ENCODE measurements at places on chromosomes 4 and X.

DNA sequence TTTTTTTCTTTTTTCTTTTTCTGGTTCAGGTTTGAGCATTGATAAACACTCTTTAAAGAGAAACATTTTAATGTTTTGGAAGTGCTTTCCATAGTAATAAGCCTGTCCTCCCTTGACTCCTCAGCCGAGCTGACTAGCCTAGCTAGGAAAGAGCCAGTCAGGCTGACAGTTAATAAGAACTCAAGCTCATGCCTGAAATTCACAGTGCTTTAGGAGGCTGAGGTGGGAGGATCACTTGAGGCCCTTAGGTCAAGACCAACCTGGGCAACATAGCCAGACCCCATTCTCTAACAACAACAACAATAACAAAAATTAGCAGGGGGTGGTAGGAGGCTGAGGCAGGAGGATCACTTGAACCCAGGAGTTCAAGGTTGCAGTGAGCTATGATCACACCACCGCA lies 53.4 kb upstream of the ZCCHC13 start:
- DNase-seq, result no peak

GRCh38 chr4:138851391-138852335 lies 163.9 kb upstream of the NOCT start:
- DNase-seq, result no peak

DNA sequence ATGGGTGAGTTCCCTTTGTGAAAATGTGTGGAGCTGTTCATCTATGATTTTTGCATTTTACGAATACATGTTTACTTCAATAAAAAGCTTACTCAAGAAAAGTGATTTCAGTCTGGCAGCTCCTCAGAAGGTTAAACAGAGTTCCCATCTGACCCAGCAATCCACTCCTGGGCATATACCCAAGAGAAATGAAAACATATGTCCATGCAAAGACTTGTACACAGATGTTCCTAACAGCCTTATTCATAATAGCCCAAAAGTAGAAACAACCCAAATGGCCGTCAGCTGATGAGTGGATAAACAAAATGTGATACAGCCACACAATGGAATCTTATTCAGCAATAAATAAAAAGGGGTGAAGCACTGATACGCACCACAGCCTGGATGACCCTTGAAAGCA lies 20.8 kb downstream of the CLCN4 start:
- DNase-seq, result no peak

- no peak for DNase-seq
Observed at GRCh38 chr4:98619180-98619579, 39.2 kb downstream of the TSPAN5 start.

DNA sequence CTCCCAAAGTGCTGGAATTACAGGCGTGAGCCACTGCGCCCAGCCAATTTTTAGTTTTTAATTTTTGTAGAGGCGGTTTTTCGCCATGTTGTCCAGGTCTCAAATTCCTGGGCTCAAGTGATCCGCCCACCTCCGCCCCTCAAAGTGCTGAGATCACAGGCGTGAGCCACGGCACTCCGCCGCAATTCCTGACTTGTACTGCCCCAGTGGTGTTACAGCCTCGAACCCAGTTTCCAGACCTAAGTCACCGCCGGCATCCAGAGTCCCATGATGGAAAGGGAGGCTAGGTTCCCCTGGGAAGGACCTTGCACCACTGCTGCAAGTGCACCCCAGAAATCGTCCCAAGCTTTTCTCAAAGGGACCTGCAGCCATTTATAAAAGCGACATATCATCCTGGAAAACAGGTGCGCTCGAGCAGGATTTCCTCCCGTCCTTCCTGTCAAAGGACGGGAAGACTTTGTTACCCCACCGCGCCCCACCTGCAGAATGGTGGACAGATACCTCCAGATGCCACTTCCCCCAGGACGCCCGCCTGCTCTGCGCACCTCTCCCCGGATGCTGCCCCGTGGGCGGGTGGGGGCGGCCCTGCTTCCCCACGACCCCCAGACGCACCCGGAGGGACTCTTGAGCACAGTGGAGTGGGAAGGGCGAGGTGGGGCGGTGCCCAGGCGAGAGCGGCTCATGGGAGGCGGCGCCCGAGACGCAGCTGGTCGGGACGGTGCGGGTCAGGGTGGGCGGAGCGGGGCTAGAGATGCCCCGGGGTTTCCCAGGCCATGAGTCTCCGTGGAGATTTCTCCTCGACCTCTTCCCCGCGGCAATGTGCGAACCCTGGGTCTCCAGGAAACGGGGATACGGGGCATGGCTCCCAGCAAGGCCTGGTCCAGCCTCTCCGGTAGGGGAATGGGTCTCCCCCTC lies 947 bp upstream of the RPL10 start:
- no peak for DNase-seq

- no peak for DNase-seq
Observed at GRCh38 chrX:105635794-105636193, 186.5 kb upstream of the NRK start.

GRCh38 chrX:111465669-111466068 lies 45.8 kb upstream of the SERTM2 start:
- no peak for DNase-seq

DNA sequence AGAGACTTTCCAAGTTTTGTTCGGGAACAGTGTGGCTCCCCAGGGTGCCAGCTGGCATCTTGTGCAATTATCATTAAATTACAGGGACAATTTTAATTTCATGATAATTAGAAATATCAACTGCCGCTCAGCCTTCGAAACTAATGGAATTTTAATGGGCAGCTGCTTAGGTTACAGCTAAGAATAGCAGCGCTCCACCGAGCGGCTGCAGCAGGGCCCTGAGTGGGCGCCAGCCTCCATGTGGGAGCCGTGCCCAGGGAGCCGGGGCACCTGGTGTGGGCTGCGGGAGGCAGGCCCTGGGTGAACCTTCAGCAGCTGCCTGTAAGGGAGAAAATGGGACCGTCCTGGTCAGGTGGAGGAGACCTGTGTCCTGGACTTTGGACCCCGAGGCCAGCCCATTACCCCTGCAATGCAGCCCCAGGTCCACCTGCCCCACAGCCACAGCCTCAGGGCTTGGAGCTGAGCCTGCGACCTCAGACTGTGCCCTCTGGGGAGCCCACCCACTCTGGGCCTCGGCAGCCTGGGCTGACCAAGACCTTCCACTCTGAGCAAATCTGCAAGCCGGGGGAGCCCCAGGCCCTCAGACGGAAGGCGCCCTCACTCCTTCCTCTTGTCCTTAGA lies 21.1 kb downstream of the MSANTD1 start:
- no peak for DNase-seq

DNA sequence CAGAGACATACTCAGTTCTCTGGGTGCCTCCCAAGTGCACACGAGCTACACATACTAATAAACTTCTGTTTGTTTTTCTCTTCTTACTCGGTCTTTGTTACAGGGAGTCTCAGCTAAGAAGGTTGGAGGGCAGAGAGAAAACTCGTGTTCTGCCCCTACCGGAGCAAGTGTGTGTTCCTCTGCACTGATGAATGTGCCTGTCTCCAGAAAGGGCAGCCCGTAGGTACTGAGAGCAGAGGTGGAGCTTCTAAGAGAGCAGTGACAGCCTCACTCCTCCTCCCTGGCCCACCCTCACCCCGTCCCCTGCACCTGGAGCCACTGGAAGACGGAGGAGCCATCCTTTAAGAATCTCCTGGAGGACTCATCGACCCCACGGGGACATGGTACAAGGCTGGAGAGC lies 67.6 kb downstream of the MTNR1A start:
- no peak for DNase-seq

GRCh38 chrX:66015152-66015831 lies 24.6 kb downstream of the VSIG4 start:
- DNase-seq, result no peak
